GM12878 (cell line): ENCODE measurements at places on chromosomes 7 and 10. TPM values are rescaled to one million over a fixed set of nuclear protein-coding genes. Genes with fewer than 3 reads are reported as not detected.

The SPAG6 gene
- total RNA-seq: 0.21 and 0.36 TPM in 2 replicates

The CPA2 gene
- total RNA-seq: 1.4 and 1.9 TPM in 2 replicates

The PAX4 gene
- total RNA-seq: not detected in 2 replicates

The CCDC71L gene
- total RNA-seq: 19.3 and 20.7 TPM in 2 replicates

The OR2A1 gene
- total RNA-seq: not detected in 2 replicates

The C1GALT1 gene
- total RNA-seq: 10.6 and 11.2 TPM in 2 replicates

The VWA2 gene
- not detected in 2 replicates for total RNA-seq

The STEAP1B gene
- not detected in 2 replicates for total RNA-seq

The RADIL gene
- 0.11 TPM in 1 of 2 replicates, not detected in the other for total RNA-seq

The GPR158 gene
- not detected in 2 replicates for total RNA-seq

The TMEM140 gene
- total RNA-seq: 3.0 and 5.2 TPM in 2 replicates

The UCN3 gene
- not detected in 2 replicates for total RNA-seq

The GRID2IP gene
- not detected in 2 replicates for total RNA-seq

The SPDYE1 gene
- not detected in 2 replicates for total RNA-seq

The ECHDC3 gene
- 6.6 and 8.5 TPM in 2 replicates for total RNA-seq

The LIPK gene
- total RNA-seq: not detected in 2 replicates

The ZP3 gene
- 2.2 and 3.0 TPM in 2 replicates for total RNA-seq

The CCDC172 gene
- total RNA-seq: not detected in 2 replicates

The CNTNAP2 gene
- 0.08 TPM in 2 replicates for total RNA-seq

The LEP gene
- total RNA-seq: not detected in 2 replicates

The ZNF488 gene
- not detected in 2 replicates for total RNA-seq

The PHKG1 gene
- 0.64 and 0.82 TPM in 2 replicates for total RNA-seq

The LBX1 gene
- total RNA-seq: not detected in 2 replicates

The LRRN3 gene
- 0.08 and 0.18 TPM in 2 replicates for total RNA-seq

The ZCWPW1 gene
- total RNA-seq: 3.3 and 3.7 TPM in 2 replicates

The CRHR2 gene
- not detected in 2 replicates for total RNA-seq

The KLF14 gene
- not detected in 2 replicates for total RNA-seq

The PLAC9 gene
- total RNA-seq: not detected in 2 replicates

The NKX2-3 gene
- total RNA-seq: not detected in 2 replicates

The GPR15LG gene
- total RNA-seq: 1.3 and 1.5 TPM in 2 replicates

The ALOX5 gene
- 62.4 and 69.0 TPM in 2 replicates for total RNA-seq

The ELMO1 gene
- total RNA-seq: 74.5 and 81.6 TPM in 2 replicates

The EFCAB10 gene
- not detected in 2 replicates for total RNA-seq
